HFF-Myc (cell line): ENCODE measurements at places on chromosomes 3 and 15.

- DNase-seq = no peak
These were observed 310.5 kb upstream of the TPM1 start for GRCh38 chr15:62732078-62732477.

DNA sequence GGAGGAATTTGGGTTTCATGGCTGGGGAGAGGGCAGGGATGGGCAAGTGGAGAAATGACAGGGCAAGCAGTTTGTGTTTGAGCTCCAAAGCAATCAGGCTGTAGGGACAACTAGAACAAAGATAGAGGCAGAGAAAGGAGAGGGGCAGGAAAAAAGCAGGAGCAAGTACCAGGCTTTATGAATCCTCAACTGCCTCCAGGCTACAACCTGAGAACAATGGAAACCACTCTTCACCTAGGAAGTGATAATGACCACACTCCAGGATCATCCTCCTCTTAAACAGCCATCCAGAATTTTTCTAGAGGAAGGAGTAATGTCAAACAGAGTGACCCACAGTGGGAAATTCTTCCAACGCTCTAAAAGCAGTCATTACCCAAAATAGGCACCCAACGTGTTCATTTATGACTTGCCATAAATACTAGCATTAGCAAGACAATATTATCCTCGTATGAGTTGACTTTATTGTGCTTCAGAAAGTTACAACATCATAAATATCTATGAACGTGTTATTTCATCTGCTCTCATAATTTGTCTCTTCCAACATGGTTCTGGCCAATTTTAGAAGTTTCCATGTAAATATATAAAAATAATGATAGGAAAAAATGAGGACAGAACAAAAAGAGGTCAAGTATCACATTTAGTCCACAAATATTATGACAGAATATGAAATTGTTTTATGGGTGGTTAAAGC lies 50.5 kb downstream of the TNFAIP8L3 start:
- DNase-seq = no peak

- no peak for DNase-seq
These were observed 5.3 kb downstream of the TNFSF10 start for GRCh38 chr3:172517859-172518466.

DNA sequence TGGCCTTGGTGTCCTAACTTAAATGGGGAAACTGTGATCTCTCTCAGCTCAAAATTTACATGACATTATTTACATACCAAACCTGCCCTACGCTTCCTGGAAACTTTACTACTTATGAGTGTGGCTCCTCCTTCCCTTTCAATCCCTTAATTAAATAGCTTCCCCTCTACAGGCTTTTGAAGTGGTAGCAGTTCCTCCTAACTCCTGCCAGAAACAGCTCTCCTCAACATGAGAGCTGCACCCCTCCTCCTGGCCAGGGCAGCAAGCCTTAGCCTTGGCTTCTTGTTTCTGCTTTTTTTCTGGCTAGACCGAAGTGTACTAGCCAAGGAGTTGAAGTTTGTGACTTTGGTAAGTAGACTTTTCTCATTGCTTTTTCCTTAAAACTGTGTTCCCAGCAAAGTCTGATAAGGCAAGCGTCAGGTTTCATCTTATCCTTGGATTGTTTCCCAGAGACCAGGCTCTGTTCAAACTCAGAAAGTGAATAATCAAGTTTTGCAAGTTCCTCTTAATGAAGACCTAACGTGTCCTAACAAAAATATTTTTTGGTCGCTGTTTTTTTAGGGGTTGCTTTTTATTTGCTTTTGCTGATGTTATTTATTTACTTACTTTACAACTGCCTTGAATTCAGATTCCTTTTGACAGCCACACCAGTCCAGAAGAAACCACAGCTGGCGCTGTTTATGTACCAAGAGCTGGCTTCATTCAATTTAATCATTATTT lies at the start of gene ACP3:
TSS of gene ACP3 (plus strand) at position 179 of the 720 bp plus-strand sequence. CDS start at position 229, 50 bp downstream.
- DNase-seq = peak; percentile 36

GRCh38 chr3:180062771-180063170 lies 26.0 kb upstream of the PEX5L start:
- DNase-seq = no peak

- DNase-seq = no peak
These were observed 90.6 kb upstream of the GADL1 start for GRCh38 chr3:30984855-30985749.

DNA sequence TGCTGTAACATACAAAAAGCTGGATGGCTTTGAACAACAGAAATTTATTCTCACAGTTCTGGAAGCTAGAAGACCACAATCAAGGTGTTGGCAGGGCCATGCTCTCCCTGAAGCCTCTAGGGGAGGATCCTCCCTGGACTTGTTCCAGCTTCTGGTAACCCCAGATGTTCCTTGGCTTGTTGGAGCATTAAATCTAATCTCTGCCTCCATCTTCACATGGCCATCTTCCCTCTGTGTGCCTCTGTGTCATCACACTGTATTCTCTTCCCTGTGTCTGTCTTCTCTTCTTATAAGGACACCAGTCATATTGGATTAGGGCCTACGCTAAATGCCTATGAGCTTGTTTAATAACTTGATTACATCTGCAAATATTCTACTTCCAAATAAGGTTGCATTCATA lies 109.5 kb downstream of the STAG1 start:
- no peak for DNase-seq

DNA sequence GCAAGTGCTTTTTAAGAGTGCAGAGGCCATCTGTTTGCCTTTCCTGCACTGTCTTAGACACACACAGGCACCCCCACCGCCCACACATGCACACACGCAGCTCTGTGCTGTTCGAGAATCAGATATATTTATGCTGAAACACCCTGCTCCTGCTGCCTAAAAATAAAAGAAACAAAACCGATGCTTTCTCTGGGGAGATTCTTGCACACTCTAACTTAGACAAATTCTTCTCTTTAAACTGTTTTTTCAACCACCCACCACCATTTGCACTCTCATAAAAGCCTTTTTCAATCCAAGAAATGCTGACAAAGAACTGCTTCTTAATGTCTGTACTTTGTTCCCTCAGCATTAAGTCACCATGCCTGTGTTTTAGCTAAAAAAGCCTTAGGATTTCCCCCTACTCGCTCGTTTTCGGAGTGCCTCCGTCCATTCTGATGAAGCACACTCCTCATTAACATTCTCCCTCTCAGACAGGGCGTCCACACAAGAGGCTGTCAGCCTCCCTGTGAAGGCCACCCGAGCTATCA lies 26.2 kb downstream of the SLC12A8 start:
- no peak for DNase-seq

GRCh38 chr3:136194409-136195257 lies 1.5 kb downstream of the MSL2 start:
- no peak for DNase-seq

DNA sequence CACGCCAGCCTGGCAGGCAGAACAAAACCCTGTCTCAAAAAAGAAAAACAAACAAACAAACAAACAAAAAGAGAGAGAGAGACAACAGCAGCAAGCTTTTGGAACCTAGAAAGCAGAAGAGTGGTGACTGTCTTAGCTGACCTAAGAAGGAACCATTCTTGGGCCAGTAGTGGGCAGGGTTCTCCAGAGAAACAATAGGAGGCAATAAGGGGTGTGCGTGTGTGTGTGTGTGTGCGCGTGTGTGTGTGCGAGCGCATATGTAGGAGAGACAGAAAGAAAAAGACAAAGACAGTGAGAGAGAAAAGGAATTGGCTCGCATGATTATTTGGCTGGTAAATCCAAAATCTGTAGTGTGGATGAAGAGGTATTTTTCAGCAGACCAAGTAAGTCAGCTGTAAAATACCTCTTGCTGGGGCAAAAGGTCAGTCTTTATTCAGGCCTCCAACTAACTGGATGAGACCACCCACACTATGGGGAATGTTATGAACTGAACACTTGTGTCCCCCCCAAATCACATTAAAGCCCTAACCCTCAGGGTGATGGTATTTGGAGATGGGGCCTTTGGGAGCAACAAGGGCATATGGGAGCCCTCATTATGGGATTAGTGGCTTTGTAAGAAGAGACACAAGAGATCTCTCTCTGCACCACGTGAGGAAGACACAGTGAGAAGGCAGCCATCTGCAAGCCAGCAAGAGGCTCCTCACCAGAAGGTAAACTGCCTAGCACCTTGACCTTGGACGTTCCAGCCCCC lies 15.1 kb upstream of the BLM start:
- no peak for DNase-seq

DNA sequence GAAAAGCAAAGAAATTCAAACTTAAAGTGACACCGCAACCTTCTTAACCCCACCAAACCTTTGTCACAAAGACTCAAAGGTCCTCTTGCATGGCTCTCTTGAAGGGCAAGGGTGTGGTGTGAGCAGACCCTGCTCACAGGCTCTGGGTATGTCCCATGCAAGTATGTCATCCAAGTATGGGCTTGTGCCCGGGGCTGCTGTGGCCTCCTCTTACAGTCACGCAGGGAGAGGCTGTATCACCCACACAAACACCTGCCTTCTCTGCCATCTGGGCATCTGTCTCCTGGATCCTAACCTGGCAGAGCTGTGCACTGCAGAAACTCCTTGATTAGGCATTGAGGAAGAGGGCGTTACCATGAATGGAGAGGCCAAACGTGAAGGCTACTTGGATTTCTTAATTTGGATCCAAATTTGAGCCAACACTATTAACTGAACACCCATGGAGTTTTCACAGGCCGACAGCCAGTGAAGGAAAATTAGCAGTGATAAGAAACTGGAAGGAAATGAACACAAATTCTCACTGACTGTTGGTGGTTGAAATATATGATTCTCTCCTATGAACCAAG lies 146.6 kb downstream of the DUT start:
- no peak for DNase-seq

GRCh38 chr3:156655819-156656550 lies 18.4 kb upstream of the TIPARP start:
- no peak for DNase-seq

DNA sequence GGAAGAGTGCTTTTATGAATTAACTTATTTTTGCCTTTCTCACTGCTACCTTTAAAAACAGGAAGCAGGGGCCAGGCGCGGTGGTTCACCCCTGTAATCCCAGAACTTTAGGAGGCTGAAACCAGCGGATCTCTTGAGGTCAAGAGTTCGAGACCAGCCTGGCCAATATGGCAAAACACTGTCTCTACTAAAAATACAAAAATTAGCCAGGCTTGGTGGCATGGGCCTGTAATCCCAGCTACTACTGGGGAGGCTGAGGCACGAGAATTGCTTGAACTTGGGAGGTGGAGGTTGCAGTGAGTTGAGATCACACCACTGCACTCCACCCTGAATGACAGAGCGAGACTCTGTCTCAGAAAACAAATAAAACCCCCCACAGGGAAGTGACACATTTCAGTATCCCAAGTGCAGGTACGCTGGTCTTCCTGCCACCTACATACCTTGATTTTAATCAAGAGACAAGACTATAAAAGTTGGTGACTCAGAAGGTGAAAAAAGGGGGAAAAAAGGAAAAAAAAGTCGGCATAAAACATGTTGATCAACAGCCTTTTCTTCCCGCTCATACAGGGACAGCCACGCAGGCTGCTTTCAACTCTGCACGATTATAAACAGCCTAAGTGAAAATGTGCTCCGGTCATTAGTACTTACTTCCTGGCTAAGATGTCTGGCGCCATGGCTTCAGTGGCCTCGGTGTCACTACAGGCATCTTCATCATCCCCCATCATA lies 18.8 kb downstream of the PPP1R2 start:
- no peak for DNase-seq

GRCh38 chr3:8914491-8914890 lies 48.8 kb downstream of the RAD18 start:
- no peak for DNase-seq

- no peak for DNase-seq
These were observed 53.9 kb downstream of the QTRT2 start for GRCh38 chr3:114110439-114110838.

- peak; percentile 69 for DNase-seq
These were observed 130.9 kb downstream of the ASB7 start for GRCh38 chr15:100733101-100733842.

DNA sequence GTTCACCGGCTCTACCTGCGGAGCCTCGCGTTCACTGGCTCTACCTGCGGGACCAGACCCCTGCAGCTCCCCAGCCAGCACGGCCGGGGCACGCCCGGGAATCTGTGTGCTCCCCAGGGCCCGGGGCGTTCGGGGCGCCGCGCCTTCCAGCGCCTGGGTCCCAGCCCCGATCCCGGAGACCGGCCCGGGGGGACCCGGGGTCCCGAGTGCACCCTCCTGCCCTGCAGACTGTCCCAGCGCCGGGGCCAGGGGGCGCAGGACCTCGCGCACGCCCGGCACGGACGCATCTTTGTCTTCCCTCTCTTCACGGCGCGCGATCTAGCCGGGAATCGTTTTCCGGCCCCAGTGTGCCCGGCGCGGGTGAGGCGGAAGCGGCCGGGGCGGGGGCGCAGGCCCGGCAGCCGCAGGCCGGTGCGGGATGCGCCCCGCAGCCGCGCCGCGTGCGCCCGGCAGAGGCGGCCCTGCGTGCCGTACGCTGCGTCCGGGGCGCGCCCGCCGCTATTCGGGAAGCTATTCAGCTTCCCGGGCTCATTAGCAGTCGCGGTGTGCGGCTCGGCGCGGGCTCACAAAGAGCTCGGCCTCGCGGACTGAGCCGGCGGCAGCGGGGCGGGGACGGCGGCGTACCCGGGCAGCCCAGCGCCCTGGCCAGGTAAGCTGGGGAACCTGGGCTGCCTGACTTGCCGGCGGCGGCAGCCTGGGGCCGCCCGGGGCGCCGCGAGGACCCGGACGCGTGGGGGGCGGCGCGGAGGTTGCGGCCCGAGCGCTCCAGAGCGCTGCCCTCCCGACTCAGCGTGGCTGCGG lies at the start of gene APBA2:
TSS of gene APBA2 (plus strand) at position 345 of the 801 bp plus-strand sequence. CDS start 167,911 bp downstream, outside the sequence.
- DNase-seq = no peak

GRCh38 chr3:37772773-37773354 lies 88.8 kb upstream of the CTDSPL start:
- no peak for DNase-seq

GRCh38 chr3:130465521-130465920 lies 51.5 kb upstream of the COL6A6 start:
- DNase-seq = no peak

DNA sequence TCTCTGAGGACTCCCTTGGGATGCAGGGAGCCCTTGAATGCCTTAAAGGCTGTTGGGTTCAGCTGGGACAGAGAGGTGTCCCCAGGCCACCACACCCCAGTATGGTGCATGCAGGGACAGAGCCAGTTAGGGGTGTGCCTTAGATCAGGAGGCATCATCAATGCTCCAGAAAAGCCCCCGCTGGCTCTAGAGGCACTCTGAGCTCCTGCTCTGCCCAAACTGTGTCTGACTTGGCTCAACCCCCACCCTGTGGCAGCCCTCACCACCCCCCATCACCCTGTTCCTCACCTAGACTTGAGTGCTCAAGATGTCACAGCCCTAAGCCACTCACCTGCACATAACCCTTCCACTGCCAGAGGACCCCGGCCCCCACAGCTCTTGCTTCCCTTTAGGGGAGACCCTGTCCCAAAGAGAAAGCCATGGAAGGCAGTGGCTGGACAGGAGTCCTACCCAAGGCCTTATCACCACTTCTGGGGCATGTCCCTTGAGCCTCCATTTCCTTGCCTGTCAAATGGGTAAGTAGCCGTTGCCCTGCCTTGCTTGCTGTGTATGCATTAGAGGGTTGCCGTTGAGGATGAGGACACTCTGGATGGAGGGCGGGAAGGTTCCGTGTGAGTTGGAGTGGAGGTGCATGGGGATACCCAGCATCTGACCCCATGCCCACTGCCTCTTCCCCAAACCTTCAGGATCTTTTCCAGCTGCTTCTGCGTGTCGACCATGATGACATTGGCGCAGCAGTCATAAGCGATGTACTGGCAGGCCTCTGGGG lies 41.4 kb downstream of the ACSBG1 start:
- DNase-seq = no peak

- no peak for DNase-seq
These were observed 63.7 kb downstream of the DCLK3 start for GRCh38 chr3:36700537-36701248.

- no peak for DNase-seq
These were observed 225.1 kb downstream of the EPHB1 start for GRCh38 chr3:135020181-135020580.

- DNase-seq = no peak
These were observed 37.8 kb downstream of the LSM3 start for GRCh38 chr3:14216257-14217048.
